ENCODE measurements at places on chromosomes 3 and 15. TPM values are rescaled to one million over a fixed set of nuclear protein-coding genes. Genes with fewer than 3 reads are reported as not detected.
A peak's percentile ranks its signal among the peaks of the same experiment; 100 is the strongest.

DNA sequence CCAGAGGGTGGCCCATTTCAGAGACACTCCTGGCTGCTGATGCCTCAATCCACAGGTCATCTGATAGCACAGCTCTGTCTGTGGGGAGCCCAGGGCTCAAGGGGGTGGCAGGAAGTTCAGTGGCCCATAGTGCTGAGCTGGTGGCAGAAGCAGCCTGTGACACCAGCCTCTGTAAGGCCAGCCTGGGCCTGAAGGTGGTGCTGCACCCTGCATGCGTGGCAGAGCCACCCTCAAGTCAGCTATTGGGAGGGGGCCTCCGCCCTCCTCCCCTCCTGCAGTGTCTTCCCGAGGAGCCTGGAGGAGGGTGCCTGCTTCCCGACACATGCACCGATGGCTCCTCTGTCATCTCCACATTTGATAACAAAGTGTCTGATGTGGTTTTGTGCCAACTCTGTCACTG, 3.0 kb downstream of the PLA1A start:
- DNase-seq = no peak

DNA sequence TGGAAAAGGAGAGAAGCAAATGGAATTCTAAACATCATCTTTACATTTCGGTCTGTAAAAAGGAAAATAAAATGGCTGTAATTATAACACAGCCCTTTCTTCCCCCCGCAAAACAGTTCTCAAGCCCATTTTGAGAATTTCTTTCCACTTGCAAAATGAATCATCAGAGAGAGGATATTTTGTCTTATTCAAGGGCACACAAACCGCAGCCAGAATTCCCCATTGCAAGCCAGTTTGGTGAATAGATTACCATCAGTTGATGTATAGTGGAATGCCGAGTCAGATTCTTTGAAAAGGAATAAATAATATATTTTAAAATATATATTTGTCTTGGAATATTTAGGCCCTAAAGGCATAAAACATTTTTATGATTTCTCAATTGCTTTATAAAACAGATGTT, 420.4 kb upstream of the SEMA6D start:
- no peak for DNase-seq

GRCh38 chr3:52402101-52402521, 42.8 kb downstream of the SEMA3G start:
- DNase-seq = peak; percentile 84

CNTN3 gene
- 0.42 TPM for total RNA-seq

ZNF385D gene
- total RNA-seq = 0.42 TPM

GPR149 gene
- not detected for total RNA-seq

ATP10A gene
- total RNA-seq = 1.6 TPM

DNA sequence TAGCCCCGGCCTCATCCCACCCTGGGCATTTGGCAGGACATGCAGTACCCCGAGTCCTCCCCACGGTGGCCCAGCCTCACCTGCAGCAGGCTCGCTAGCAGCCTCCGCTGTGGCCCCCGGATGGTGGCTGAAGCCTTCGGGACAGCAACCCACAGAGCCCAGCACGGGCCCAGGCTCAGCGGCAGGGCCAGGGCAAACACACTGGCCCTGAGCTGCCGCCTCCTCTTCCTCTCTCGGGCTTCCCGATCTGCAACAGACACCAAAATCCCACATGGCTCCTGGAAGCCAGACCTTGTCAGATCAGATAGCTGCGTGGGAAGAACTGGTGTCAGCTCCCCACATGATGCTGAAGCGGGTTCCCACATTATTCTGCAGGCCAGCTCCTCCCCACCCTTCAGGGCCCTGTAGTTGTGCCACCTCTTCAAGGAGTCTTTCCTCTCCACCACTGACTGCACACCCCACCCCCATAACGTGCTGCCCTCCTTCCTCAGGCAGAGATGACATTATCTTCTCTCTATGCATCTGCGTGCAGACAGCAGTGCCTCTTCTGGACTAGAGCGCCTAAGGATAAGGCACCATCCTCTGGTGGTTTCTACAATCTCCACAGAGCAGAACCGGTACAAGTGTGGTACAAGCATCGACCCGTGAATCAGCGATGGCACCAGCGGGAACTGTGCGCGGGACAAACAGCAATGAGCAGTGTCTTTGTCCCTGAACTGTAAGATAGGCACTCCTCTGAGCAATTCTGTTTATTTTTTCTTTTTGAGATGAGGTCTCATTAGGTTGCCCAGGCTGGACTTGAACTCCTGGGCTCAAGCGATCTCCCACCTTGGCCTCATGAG, 9.5 kb downstream of the TMEM44 start:
- DNase-seq = no peak

DNA sequence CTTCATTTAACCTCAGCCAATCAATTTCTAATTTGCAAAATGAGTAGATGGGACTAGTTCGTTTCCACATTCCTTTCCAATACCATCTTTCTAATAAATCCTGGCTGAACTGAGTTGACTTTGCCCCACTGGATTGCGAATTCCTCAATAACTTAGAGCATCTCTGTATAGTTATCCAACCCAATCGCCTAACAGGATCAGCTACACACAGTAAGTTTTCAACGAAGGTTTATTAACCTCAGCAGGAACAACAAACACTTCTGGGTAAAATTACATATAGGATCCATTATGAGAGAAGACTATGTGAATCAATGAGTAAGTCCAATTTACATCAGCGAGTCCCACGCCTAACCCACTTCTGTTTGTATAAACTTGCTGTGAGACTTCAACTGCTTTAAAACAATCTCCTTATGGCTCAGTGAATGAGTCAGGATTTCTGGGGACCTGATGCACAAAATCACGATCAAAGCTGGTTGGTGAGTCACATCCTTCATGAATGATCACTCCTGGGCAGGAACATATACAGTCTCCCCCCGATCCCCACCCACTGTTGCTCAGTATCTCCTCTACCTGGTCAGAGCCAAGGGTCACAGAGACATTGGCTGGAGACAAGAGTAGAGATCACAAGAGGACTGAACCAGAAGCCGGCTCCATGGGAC, 142.8 kb downstream of the EDEM1 start:
- DNase-seq = no peak

DNA sequence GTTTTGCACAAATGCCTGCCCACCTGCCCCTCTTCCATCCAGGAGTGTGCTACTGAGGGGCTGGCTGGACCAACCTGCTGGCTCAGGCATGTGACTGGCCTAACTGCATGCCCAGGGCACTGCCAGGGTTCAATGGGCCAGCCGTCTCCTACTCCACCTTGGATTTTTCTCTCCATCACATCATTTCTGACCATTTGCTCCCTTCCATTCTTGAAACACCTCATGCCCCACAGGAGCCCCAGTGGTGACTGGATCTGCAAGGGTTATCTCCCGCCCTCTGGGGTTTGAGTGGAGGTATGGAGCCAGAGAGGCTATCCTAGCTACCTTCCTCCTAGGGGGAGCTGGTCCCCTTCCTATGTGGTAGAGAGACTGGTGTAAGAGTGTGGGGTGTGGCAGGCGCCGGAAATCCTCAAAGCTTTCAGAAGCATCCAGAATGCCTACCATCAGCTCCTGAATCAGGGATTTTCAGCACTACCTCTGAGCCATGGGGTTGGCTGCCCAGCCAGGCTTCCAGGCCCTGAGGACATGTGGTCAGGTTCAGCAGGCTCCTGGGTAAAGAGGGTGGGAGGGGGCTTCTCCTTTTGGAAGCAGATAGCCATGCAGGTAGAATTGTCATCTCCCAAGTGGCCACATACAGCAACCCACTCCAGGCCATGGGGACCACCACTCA, 2.9 kb upstream of the MANF start:
- DNase-seq = no peak

GRCh38 chr15:64775551-64776401, at the start of gene RBPMS2:
Gene RBPMS2 (minus strand): TSS chr15:64775589. CDS start chr15:64775319, 270 bp downstream.
- DNase-seq = no peak

USP13 gene
- total RNA-seq = 9.4 TPM

CRBN gene
- 49.9 TPM for total RNA-seq

CDCP1 gene
- total RNA-seq = 70.1 TPM

- DNase-seq = no peak
Observed at GRCh38 chr3:117150628-117151027, 441.0 kb downstream of the TUSC7 start.

GRCh38 chr3:114846252-114846651, 300.8 kb downstream of the ZBTB20 start:
- DNase-seq = no peak

SLC15A2 gene
- 0.79 TPM for total RNA-seq

DNA sequence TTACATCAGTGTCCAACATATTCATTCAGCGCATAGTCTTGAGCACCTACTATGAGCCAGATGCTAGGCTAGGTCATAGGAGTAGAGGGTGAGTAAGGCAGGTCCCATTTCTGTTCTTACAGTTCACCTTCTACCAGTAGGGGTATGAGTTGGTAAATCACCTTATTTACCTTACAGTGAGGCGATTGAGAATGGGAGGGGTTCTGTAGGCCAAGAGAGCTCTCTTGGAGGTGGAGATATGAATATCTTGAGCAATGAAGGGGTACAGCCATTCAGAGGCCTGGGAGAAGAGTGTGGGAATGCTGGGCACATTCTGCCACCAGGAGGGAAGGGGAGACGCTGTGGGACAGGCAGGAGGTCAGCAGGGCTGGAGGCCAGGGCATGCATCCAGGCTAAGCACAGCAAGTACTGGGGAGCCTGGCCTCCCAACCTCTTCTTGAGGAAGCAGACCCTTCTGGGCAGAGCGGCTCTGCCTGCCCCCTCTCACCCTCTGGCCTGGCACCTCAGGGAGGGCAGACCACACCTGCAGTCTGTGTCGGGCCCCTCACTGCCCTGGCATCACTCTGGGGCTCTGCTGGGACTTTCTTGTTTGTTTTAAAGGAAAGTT, 123.4 kb downstream of the EEFSEC start:
- peak; percentile 66 for DNase-seq

DNA sequence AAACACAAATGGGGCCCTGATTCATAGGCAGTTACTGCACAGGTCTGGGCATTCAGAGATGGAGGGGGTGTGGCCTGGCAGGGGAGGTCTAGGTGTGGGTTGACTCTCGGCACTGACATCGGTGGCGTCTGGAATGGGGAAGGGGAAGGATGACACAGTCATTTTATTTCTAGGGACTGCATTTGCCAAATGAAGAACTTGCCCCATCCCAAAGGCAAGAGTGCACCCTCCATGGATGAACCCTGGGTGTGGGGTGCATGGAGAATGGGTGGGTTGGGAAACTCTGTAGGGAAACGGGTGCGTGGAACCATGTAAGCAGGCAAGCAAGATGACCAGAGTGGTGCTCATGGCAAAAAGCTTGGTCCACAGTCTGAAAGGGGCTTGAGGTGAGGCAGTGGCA, 24.5 kb downstream of the SLC6A20 start:
- peak; percentile 72 for DNase-seq

DNA sequence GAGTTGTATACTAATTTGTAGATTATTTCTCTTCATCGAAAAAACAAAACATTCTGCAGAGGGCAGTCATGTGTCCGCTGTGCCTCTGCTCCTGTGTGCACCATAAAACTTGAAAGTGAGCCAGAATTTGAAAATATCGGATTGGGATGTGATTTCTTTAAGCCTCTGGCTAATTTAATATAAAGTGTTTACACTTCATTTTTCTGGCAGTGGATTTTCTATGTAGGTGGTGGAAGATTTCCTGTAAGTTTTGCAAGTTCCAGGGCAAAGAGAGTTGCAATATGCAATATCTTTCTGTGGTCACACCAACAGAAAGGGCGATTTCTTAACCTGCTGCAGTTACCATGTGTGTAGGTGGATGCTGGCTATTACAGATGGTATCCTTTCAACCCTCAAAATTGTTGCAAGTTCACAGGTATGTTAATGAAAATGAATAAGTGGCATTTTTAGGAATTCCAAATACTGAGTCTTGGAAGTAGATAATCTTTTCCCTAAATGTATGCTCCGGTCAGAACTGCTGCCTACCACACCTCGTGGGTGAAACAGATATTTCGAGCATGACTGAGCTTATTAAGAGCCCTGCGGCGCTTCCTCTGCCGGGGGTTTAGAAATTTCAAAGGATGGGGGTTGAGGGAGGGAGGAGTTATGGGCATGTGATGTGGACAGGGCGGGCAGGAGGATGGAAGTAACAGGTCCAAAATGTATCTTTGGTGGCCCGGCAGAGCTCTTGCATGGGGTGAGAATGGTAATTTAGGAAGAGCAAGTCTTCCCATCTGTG, 134.0 kb downstream of the PGPEP1L start:
- no peak for DNase-seq

DNA sequence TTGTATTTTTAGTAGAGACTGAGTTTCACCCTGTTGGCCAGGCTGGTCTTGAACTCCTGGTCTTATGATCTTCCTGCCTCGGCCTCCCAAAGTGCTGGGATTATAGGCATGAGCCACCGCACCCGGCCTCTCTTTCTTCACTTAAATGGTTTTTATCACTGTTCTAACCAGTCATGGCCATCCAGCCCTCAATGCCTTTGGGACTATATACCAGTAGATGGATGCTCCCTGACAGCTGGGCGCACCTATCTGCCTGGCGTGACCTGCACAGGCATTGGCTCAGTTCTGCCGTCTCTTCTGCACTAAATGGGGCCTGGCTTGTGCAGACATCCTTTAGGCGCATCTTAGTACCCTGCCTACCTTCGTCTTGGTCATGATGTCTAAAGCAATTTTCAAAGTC, 233.4 kb downstream of the ADAMTS17 start:
- peak; percentile 45 for DNase-seq

GRCh38 chr15:90396321-90396720, 8.3 kb downstream of the IQGAP1 start:
- no peak for DNase-seq

DNA sequence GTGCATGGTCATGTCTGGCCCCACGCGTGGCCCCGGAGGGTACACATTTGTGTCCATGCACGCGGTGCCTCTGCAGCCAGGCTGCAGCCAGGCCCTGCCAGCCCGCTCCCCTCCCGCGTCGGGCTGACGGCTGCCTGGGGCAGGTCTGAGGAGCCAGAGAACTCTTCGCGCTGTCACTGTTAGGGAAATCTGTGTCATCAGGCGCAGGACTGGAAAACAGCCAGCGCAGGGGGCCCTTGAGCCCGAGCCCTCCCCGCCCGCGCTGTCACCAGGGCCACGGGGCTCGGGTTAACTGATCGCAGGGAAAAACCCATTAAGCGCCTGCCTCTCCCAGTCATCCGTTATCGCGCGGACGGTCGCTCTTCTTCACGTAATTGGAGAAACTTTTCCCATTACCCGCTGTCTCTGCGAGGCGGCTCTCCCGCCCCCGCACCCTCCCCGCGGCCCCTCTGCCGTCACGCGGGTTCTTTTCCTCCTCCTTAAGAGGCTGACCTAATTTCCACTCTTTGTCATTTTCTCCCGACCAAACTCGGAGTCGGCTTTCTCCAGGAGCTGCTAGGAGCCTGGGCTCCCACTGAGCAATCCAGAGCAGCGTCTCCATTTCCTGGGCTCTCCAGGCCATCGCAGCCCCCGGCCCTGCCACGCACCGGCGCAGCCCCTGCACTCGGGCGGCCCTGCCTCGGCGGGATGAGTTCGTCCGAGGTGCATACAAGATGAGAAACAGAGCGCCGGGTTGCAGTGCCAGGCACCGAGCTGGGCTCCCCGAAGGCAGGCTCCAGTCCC, 57.5 kb upstream of the PRR23E start:
- no peak for DNase-seq

CLDN18 gene
- not detected for total RNA-seq

- DNase-seq = peak; percentile 70
Observed at GRCh38 chr3:37969596-37970100, 20.9 kb upstream of the VILL start.

- DNase-seq = no peak
Observed at GRCh38 chr3:36416599-36416998, 36.3 kb downstream of the STAC start.

- no peak for DNase-seq
Observed at GRCh38 chr3:49351521-49352011, 6.6 kb downstream of the GPX1 start.

CFAP161 gene
- 0.25 TPM for total RNA-seq

- no peak for DNase-seq
Observed at GRCh38 chr3:31165399-31165860, 271.0 kb upstream of the GADL1 start.

- no peak for DNase-seq
Observed at GRCh38 chr3:126678693-126679317, 23.9 kb upstream of the TXNRD3 start.

GRCh38 chr3:178597371-178597770, 61.1 kb downstream of the KCNMB2 start:
- DNase-seq = no peak

All from lower leg skin (tissue), 4 donors.